ELR (cell line): ENCODE measurements at places on chromosomes 3 and 15.
A peak's percentile ranks its signal among the peaks of the same experiment; 100 is the strongest.

- DNase-seq: no peak
These were observed 317.4 kb downstream of the NAALADL2 start for GRCh38 chr3:175176556-175176955.

DNA sequence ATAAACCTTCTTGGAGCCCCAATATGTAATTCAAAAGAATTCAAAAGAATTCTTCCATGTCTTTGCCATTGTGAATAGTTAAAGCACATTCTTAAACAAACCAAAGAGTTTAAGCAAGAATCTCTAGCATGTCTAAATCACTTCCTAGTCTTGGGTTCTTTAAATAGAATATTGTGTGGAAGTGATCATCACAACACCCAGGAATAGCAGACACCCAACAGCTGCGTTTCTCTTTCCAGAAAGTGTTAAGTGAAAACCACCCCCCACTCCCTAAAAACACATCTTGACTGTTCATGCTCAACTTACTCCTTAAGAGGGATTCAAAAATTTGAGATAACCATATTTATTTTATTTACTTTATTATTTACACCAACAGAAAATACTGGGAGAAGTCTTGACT lies 24.1 kb upstream of the CAPN7 start:
- no peak for DNase-seq

GRCh38 chr3:62318365-62318751 lies 55.0 kb downstream of the FEZF2 start:
- DNase-seq: no peak

DNA sequence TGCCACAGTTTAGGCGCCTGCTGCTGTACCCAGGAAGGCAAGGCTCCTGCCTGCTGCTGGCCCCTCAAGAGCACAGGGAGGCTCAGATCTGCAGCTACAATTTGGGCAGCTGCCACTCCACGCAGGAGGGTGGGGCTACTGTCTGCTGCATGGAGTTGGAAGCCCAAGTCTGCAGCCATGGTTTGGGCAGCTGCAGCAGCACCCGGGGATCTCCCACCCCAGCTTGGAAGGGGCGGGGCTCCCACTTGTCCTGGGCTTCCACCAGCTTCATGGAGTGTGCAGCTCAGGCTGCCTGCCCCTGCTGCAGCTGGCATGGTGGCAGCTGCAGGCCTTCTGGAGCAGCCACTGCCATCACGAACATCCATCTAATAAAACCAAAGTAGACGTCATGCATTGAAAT lies 512.9 kb downstream of the PYDC2 start:
- DNase-seq: no peak

DNA sequence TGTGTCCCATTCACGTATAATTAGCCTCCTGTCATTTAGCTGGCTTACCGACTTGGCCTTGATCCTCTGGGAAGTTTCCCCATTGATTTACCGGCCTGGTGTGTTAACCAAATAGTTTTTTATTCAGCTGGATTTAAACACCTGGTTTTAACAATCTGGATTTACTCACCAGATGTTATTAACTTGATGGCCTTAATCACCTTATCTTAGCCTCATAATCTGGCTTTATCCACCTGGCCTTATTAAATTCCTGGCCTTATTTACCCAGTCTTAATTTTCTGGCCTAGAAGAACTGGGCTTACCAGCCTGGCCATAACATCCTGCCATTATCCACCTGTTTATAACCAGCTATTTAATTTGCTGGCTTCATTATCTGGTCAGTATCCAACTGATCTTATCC lies 89.9 kb downstream of the IL12A start:
- DNase-seq: no peak

- DNase-seq: no peak
These were observed 1141.8 kb downstream of the SI start for GRCh38 chr3:163936543-163936942.

GRCh38 chr3:168272343-168272985 lies 176.7 kb upstream of the GOLIM4 start:
- peak; percentile 17 for DNase-seq

DNA sequence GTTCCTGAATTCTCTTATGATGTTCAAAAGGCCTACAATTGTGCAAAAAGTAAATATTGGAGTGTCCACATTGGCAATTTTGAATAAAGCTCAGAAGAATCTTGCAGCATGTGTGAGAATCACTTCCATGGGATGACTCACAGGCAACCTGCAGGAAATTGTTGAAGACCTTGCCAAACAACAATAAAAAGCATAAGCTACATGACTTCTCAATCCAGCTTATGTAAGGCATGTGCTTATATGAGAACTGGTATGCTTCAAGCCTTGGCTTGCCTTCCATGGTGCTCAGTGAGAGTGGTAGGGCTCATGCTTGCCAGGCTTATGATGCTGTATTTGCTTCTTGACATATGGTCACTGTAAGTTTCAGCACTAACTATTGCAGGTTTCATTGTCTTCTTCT lies 18.4 kb upstream of the BCHE start:
- peak; percentile 50 for DNase-seq

DNA sequence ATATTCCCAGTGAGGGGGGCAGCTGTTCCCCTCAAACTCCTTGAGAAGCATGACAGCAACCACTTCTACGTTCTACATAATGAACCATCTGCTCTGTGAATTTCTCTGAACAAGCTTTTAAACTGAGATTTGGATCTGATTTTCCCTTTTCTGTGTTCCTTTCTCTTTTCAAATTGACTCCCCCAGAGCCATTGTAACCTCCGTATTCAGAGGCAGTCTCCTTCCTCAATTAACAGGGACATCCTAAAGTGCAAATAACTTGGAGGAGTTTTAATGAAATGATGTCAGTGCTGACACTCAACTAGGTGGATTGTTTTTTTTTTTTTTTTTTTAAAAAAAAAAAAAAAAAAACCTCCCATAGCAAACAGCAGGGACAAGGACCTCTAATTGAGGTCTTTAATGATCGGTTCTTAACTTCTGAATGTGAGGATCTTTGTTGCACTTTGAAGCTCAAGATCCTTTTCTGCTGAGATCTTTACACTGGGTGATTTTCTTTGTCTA lies 48.8 kb downstream of the ADAMTS9 start:
- no peak for DNase-seq

DNA sequence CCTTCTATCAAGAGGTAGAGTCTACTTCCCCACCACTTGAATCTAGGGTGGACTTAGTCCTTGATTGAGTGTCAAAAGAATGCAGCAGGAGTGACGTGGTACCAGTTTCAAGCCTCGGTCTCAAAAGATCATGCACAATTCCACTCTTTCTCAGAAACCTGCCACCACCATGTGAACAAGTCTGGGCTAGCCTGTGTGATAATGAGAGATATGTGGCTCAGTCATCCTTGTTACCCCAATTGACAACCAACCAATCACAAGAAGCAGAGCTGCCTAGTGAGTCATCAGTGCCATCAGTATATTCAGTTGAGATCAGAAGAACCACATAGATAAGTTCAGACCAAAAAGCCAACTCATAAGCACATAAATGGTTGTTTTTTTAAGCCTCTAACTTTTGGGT lies 374.5 kb downstream of the IL20RB start:
- no peak for DNase-seq

DNA sequence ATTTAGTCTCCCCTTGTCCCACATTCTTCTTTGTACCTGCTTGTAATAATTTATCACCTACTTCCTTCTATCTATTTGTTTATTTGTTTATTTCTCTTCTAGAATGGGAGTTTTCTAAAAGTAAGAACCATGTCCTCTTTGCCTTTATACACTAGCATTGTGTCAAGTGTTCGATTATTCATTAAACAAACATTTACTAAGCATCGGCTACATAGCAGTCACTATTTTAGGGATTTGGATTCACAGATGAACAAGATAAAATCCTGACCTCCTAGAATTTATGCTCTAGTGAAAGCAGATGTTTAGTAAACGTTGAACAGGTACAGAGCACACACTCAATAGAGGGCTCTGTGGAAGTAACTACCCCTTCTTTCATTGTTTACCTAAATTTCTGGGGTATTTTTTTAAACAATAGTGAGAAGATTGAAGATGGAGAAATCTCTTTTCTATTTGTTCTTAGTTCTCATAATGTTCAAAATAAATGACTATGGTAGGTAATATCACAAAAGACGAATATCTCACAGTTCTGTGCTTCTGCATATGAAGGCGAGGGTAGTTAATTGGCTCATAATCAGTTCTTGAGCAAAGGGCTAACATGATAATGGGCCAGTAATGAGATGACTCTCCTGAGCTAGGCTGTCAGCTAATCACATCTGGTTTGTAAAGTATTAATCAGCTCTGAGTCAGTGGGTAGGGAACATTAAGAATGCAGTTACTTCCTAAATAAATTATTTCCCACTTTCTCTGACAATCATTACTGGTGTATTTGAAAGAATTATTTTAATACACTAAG lies 111.9 kb downstream of the SLC9A9 start:
- peak; percentile 12 for DNase-seq

DNA sequence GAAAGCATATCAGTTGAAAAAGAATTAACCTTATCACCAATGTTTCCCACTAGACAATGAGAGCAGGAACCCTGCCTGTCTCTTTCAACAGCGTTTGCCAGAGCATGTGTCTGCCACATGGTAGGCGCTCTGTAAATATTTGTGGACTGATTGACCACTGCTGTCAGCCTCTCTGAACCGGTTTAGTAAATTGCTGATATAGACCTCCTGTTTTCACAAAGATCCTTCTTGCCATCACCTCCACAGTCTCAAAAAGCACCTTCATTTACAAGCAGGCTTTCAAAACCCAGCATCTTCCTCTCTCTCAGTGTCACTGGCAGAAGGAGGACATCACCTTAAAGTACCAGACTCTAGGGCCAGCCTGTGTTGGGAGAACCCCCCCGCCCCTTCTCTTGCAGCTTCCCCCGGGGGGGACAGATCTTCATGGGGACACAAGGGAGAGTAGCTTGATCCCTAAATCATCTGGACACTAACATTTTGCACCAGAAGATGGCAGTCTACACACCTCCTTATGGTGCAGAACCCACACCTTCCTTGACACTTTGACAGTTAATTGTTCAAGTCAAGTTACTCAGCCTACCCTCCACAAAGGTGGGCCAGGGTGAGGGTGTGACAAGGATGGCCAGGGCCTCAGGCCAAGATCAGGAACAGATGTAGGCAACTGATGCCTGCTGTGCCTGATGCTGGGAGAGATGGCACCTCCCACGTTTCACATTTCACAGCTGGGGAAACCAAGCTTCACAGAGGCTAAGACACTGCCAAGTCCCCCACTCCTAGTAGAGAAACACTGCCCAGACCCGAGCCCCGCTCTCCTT lies 37.8 kb upstream of the USP3 start:
- DNase-seq: peak; percentile 71

DNA sequence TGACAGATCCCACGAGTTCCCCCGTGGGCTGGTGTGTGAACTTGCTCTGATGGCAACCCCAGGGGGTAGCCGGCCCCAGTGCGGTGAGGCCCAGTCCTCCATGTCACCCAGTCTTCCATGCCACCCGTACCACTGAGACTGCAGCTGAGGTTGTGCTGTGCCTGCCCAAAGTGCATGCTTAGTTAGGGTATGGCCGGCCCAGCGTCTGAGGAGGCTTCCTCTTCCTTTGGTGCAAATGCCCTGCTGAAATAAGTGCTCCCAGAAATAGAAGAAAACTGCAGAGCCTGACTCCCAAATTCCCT lies 31.5 kb downstream of the MGLL start:
- DNase-seq: no peak

- DNase-seq: peak; percentile 50
These were observed 216.1 kb downstream of the WNT5A start for GRCh38 chr3:55270976-55271375.

- DNase-seq: peak; percentile 95
These were observed at the start of gene GTF2A2 for GRCh38 chr15:59656897-59657634. TSS of gene GTF2A2 (minus strand) at chr15:59657515. CDS start at chr15:59652277, 5,238 bp downstream.

GRCh38 chr15:80803580-80804525 lies 24.7 kb downstream of the CEMIP start:
- no peak for DNase-seq
